ENCODE measurements at places on chromosomes 2 and 18.

DNA sequence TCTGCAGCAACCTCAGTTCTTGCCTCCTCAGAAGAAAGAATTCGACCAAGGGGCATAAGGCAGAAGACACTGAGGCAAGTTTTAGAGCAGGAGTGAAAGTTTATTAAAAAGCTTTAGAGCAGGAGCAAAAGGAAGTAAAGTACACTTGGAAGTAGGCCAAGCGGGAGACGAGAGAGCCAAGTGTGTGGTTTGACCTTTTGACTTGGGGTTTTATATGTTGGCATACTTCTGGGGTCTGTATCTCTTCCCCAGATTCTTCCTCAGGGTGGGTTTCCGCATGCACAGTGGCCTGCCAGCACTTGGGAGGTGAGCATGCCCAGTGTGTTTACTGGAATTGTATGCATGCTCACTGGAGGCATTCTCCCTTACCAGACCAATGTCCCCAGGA lies 59.3 kb upstream of the ANKRD44 start:
- DNase-seq, result no peak

GRCh38 chr2:19706332-19706731 lies 195.5 kb downstream of the TTC32 start:
- no peak for DNase-seq

DNA sequence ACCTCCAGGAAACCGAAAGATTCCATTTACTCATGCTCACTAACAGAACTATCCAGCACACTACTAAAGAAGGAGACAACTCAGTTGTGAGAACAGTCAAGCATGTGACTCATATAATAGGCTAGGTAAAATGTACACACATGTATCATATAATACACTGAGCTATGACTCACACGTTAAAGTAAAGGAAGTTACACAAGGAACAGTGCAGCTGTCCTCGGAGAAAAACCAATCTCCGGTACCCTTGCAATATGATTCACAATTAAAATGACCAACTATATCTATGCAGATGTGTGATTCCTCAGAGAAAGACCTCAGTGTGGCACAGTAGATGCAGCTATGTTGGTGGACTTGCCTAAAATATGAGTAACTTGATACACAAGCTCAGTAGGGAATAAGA lies 76.5 kb downstream of the STRN start:
- no peak for DNase-seq

GRCh38 chr2:133411101-133411500 lies 157.2 kb downstream of the NCKAP5 start:
- no peak for DNase-seq

DNA sequence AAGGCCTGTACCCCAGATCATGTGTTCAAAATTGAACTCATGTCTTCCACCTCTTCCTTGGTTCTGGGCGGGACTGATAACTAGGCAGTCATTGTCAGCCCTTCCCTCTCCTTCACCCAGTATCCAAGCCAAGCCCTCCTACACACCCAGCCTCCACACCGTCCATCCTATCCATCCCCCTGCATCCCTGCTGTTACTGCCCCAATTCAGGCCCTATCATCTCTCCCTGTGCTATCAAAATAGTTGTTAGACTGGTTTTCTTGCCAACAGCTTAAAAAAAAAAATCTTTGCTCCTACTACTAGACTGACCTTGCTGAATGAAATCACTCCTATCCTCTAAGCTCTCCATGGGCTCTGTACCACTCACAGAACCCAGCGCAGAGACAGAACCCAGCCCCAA lies 32.8 kb downstream of the TGFA start:
- DNase-seq, result no peak

- no peak for DNase-seq
Measured at GRCh38 chr18:67376372-67376771, 140.1 kb downstream of the DSEL start.

DNA sequence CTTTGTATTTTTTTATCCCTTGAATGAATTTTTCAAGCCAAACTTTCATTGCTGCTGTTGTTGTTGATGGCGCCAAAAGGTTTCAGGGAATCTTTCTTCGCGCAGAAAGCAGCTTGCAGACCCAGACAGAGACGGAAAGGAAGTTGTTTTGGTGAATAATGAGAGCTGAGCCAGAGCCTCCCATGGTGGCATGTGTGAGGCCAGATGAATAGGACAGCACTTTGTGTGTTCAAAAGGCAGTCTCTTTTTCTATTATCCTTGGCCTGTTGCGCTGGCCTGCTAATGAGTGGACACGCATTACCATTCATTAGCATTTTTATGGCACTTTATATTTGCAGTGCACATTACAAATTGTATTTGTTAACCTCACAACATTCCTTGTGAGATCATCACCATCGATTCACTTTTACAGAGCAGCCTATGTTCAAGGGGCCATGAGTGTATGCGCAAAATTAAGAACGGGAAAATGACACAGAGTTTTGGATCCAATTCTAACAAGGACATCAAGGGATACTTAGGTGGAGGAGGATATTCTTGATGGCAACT lies 754.7 kb downstream of the BCL11A start:
- DNase-seq, result no peak

DNA sequence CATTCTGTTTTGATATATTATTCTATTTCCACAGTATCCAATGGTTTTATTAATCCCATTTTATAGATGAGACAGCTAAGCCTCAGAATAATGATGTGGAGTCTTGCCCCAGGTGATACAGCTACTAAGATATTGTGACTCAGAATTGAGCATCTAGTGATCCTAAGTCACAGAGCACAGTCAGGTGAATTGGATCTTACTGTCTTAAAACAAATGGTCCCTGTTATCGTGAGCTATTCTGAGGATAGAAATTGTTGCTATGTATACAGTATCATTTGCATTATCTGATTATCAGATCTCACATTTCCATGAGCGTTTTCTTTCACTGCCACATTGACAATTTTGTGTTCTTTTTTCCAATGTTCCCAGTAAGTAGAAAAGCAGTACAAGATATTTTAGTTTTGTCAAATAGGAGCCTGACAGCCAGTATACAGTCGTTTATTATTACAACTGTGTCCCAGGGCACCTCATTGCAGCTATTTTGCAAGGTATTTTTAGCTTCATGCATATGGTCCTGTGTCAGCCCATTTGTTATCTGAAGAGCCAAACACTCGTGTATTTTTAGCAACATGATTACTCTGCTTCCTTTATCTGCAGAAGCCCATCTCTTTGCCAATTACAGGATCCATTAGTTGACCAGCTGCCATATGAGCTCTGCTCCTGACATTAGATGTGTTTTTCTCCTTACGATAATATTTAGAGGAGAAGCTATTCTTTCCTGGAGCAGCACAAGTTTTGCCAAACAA lies 25.1 kb upstream of the SGPP2 start:
- DNase-seq, result no peak

DNA sequence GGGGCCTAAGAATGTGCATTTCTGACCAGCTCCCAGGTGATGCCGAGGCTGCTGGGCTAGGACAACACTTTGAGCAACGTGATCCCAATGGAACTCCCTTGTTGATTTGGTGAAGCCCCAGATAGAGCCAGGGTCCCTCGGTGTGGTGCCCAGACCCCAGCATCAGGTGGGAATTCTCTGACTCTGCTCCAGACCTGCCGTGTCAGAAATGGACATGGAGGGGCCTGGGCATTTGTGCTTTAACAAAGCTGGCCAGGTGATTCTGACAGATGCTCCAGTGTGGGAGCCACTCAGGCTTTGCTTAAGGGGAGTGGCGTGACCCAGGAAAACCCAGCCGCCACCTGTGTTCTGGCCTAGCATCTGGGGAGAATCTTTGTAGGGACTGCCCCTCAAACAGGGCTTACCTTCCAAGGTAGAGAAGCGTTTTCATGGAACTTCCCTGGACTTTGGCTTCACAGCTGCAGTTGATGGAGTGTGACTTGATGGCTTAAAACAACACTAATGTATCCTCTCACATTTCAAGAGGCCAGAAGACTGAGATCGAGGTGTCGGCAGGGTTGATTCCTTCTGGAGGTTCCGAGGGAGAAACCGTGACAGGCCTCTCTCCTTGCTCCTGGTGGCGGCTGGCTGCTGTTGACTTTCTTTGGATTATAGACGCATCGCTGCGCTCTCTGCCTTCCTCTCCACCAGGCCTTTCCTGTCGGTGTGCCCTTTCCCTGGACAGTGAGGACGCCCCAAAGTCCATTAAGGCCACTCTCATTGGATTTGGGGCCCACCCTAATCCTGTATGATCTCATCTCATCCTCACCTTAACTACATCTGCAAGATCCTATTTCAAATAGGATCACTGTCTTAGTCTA lies 57.0 kb upstream of the HDAC4 start:
- no peak for DNase-seq

DNA sequence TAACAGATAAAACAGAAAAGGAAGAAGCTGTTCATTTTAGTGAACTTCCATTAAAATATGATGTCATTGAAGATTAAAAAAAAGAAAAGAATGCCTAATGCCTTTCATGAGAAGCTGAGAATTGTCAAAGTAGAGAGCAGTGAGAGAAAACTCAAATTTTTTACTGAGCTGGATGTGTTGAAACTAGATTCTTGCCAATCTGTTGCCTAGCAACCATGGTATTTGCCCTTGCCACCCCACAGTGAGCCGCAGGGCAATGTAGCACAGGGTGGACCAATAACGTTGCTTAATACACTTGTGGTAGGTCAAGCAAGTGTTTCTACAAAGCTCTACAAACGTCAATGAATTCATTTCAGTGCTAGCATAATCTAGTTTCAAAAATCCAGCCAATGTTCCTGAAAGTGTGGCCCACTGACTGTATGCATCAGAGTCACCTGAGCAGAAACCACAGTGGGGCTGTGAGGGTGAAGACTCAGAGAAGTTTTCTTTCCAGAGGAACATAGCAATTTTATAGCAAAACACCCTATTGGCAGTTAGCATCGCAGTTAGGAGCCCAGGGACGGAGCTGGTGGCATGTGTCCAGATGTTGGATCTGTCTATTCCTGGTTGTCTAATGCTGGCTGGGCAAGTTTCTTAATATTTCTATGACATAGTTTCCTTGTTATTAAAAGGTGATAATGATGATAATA lies 132.2 kb downstream of the DOCK10 start:
- DNase-seq, result no peak

GRCh38 chr2:75959724-75960471 lies 249.2 kb upstream of the GCFC2 start:
- no peak for DNase-seq

- no peak for DNase-seq
Measured at GRCh38 chr18:7133181-7133580, 15.6 kb upstream of the LAMA1 start.

- no peak for DNase-seq
Measured at GRCh38 chr2:158969162-158969714, 798 bp downstream of the TANC1 start.

- DNase-seq, result no peak
Measured at GRCh38 chr2:59308108-59308507, 1067.0 kb upstream of the FANCL start.

DNA sequence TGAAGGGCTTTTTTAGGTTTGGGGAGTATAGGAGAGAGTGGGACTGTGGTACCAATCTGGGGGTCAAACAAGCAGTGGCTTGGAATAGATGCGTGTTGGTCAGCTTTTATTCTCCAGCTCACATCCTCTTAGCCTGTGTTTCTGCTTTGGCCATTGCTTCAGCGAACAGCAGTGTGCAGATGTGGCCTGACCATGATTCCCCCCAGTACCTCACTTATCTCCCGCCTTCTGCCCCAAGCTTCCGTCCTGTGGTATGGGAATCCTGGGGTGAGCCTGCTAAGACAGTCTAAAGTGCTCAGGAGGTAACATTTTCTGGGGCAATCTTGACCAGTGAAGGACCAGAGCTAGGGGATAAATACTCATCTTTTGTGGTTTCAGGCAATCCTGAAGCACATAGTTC lies 84.9 kb upstream of the TNP1 start:
- DNase-seq, result no peak

DNA sequence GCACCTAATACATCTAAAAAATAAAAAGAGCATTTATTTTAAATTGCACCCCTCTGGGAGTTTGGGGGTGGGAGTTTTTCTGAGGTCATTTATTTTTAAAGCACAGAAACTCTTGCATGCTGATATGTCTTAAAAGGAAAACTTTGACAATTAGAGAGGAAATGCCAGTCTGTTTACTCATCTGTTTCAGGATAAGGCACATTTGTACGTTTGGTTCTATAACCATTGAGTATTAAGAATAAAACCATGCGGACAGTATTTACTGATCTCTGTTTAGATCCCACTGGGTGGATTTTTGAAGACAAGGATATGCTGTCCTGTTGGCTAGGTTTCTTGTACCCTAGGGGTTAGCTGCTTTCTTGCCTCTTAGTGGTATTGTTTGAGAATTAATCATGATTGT lies 122.9 kb downstream of the TANC1 start:
- no peak for DNase-seq

GRCh38 chr2:20680744-20681375 lies 13.9 kb downstream of the GDF7 start:
- no peak for DNase-seq

GRCh38 chr2:217105733-217106649 lies 246.1 kb upstream of the TNP1 start:
- DNase-seq, result no peak

- no peak for DNase-seq
Measured at GRCh38 chr2:3449086-3449485, 69.6 kb downstream of the TRAPPC12 start.

GRCh38 chr18:56576826-56577573 lies 61.4 kb downstream of the TXNL1 start:
- no peak for DNase-seq

- no peak for DNase-seq
Measured at GRCh38 chr2:29603341-29603740, 318.0 kb downstream of the ALK start.

- DNase-seq, result no peak
Measured at GRCh38 chr2:28944535-28945248, 36.4 kb upstream of the TOGARAM2 start.

DNA sequence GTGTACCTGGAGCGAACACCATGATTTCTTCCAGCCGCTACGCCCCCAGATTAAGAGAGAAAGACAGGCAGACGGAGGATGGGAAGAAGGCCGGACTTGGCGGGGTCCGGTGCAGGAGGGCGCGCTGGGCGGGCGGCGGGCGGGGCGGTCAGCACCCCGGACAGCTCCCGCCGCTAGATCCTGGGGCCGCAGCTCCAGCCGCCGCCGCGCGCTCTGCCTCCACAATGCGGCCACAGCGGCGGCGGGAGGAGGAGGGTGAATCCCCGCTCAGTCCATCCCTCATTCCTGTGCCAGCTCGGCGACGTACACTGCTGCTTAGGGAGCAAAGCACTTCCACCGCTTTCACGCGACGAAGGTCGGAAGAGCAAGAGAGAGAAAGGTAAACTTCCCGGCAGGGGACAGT lies at the start of gene AKAIN1:
Gene AKAIN1, minus strand, starts transcription at position 226 of the 403 bp plus-strand sequence. Its CDS starts 204 bp downstream, at position 22.
- DNase-seq, result no peak
